ENCODE measurements at places on chromosomes 1 and 21.

DNA sequence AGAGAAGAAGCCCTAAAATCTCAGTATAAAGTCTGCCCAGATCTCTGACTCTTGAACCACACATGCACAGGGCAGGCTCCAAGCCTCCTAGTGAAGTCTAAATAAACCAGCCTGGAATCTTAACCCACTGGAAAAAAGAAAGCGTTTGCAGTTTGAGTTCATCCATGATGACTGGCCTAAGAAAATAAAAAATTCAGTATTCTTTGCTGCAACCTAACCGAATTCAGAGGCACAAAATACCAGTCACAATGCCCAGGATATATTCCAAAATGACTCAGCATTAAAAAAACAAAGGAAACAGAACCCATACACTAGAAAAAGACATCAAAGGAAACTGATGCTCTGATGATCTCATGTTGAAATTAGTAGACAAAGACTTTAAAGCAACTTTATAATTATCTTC is 269.2 kb downstream of the SDCCAG8 start:
- no peak for DNase-seq

GRCh38 chr1:156673387-156674121 is 3.7 kb downstream of the NES start:
- DNase-seq = no peak

- DNase-seq = no peak
Observed at GRCh38 chr1:12469990-12470389, 148.0 kb downstream of the DHRS3 start.

- no peak for DNase-seq
Observed at GRCh38 chr1:244397131-244397530, 54.6 kb downstream of the ADSS2 start.

DNA sequence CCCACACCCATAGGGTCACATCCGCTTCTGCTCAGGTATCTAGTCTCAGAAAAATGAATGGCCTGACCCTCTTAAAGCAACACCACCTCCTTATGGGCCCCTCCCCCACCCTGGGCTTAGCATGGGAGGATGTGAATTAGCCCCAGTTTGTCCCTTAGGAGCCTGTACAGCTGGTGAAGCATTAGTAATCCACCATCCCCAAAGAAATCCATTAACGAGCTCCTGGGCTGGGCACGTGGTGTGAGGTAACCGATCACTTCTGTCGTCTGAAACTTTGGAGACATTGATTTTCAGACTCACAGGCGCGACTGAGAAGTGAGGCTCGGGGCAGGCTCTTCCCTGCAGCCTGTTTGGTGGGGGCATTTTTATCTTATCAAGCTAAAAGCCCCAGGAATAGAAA is 10.5 kb downstream of the RASSF5 start:
- DNase-seq = no peak

- DNase-seq = no peak
Observed at GRCh38 chr1:90174246-90174645, 179.3 kb downstream of the ZNF326 start.

DNA sequence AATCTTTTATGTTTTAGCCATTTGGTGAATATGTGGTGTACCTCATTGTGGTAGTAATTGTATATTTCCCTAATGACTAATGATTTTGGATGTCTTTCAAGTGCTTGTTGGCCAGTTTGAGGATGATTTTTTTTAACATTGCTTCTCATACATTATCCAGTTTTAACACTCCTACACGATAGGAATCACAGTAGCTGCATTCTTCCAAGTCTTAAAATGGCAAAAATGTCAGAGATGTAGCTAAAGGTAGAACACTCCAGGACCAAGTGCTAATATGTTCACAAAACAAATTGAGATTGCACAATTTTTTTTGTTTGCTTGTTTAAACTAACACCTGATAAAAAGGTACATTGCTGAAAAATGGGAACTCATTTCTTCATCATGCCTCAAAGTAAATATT is 11.7 kb downstream of the USP25 start:
- DNase-seq = no peak

DNA sequence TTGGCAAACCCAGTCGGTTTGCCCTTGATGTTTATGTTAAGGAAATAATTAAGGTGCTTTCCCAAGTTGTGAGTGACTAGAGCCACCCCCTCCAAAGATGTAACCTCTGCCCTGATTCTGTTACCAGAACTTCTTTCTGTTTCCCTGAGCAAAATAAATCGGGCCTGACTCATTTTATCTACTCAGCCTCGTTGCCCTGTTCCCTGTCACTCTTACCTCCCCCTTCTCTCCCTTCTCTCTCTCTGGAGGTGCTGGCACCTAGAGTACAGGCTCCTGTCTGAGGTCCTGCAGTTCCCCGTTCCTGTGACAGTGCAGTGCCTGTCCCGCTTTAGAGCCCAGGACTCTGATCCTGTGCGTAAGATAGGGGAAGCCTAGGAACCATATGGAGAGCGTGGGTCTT is 35.4 kb downstream of the CXADR start:
- no peak for DNase-seq

- DNase-seq = no peak
Observed at GRCh38 chr1:231106347-231106746, 55.5 kb upstream of the TRIM67 start.
